ENCODE measurements at places on chromosomes 2 and 18.

DNA sequence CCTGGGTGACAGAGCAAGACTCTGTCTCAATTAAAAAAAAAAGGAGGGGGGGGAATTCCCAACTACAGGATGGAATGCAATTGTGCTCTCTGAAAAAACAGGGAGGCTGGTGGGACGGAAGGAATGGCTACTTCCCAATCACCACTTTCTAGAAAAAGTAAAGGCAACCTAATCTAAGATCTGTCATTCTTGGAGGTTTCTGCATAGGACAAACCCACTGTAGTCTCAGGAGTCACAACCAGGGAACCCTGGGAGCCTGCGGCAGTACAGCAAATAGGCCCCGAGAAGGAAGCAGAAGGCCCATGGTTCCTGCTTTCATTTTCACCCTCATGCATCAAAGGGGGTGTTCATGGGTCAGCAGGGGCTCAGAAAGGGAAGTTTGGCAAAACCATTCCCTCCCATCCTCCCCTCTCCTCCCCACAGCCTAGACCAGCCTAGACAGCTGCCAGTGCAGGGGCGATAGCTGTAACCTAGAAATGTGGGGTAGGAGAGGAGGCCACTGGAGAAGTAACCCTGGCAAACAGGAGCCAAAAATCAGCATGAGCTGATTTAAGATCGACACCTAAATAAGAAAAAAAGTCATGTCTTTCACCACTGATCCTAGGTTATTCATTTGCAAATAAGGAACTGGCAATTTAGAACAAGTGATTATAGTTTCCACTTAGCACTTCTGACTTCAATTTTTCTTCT, 48.0 kb downstream of the TRABD2A start:
- DNase-seq, result no peak

GRCh38 chr18:10840743-10841142, 308.6 kb downstream of the PIEZO2 start:
- DNase-seq, result no peak

DNA sequence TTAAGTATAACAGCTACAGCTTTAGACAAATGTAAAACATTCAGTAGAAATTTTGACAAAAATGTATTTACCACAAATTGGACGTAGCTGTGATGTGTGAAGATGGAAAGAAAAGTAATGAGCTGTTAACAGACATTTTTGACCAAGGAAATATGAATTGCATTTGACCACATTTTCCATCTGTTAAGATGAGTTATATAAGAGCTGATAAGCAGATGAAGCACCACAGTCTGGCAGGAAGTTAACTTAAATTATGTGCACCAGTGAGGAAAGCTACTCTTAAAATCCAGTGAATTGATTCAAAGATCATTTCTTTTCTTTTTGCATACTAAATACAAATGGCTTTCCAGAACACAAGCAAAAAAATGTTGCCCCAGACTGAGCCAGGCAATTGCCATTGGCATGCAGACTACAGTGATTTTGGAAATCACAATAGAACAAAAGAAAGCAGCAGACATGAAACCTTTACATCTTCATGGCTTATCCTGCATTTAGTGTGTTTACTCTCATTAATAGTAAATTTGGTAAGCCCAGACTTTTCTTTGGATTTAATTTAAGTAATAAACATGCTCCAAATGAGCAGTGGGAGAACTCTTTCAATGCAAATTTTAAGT, 493.7 kb downstream of the TMX3 start:
- DNase-seq, result no peak

DNA sequence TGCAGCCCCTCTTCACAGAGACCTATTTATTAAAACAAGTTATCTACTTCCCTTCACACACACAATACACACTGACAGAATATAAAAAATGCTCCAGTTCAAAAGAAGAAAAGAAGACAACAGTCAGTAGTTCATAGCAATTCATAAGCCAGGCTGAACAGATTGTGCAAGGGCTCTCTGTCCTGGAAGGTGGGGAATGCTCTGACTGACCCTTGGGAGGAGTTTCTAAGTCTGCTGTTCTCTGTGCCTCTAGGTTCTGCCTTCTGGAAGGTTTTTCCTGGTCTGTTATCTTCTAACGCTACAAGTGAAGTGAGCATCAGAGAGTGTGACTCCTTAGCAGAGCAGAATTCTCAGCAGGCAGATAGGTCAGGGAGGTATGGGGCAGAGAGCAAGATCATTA, 35.7 kb downstream of the SP3 start:
- no peak for DNase-seq

GRCh38 chr2:238524426-238524983, 97.8 kb downstream of the ASB1 start:
- no peak for DNase-seq

DNA sequence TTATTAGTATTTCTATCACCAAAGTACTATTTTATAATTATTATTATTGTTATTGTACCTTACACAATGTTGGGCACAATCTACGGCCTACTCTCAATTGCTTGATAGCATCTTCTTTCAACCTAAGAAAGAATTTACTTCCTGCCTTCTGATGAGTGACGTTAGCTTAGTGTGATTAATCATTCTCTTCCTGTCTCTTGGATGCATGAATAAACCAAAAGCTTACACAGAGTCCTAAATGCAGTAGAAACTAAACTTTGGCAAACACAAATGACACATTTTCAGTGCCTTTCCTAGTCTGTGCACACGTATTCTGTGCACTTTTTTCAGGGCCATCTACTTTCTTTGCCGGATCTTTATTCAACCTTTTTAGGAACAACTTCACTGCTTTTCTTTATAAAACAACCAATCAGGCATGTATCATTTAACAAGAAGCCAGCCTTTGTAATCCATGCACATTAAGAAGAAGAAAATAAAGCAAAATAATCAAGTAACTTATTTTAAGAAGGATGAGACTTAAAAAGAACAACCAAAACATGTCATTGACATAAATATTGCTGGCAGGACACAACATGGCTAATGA, 19.1 kb downstream of the TRAK2 start:
- no peak for DNase-seq

GRCh38 chr2:105775809-105776559, 31.3 kb downstream of the NCK2 start:
- DNase-seq, result no peak

All from stimulated activated CD4-positive, alpha-beta T cell treated with anti-CD3 and anti-CD28 coated beads, TNF-alpha, amount 100 ng/mL, for 1 hour (primary cell).